ENCODE measurements at places on chromosomes 5 and 9.

- no peak for DNase-seq
These were observed 22.9 kb upstream of the ABCA1 start for GRCh38 chr9:104950838-104951237.

- DNase-seq: no peak
These were observed 148.6 kb downstream of the ELAVL2 start for GRCh38 chr9:23677446-23677845.

DNA sequence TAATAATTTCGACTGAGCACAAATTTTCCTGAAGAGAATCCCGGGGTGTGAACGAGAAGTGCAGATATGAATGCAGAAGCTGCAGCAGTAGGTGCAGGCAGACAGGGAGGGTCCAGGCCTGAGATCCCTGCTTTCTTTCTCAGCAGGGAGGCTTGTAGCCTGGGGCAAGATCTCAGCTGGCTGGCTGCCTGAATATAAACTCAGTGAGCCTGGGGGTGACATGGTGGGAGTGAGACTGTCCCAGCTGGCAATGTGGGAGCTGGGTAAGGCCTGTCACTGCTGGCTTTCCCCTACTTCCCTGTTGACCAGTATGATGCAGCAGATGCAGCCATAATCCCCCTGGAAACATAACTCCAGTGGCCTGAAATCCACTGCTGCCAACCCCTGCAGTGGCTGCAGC, 325.2 kb downstream of the CETN3 start:
- no peak for DNase-seq

- DNase-seq: no peak
These were observed 68.7 kb downstream of the KCNN2 start for GRCh38 chr5:114430532-114430931.

- no peak for DNase-seq
These were observed 12.4 kb downstream of the SLC36A1 start for GRCh38 chr5:151459680-151460324.

- DNase-seq: no peak
These were observed 4.3 kb upstream of the IRX4 start for GRCh38 chr5:1886846-1887587.

DNA sequence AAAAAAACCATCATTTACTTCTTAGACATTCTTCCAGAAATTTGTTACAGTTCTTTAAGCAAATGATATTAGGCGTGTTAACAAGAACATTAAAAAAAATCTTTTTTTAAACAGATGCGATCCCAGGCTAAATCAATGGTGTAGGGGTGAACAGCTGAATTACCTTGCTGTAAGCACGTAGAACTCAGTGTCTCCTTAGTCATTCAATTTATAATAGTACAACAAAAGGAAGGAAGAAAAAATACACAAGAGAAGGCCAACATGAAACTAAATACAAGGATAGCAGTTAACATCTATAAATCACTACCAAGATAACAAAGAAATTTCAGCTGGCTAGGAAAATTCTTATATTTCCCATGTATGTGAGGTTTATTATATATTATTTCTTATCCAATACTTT, 35.4 kb downstream of the AGXT2 start:
- no peak for DNase-seq

DNA sequence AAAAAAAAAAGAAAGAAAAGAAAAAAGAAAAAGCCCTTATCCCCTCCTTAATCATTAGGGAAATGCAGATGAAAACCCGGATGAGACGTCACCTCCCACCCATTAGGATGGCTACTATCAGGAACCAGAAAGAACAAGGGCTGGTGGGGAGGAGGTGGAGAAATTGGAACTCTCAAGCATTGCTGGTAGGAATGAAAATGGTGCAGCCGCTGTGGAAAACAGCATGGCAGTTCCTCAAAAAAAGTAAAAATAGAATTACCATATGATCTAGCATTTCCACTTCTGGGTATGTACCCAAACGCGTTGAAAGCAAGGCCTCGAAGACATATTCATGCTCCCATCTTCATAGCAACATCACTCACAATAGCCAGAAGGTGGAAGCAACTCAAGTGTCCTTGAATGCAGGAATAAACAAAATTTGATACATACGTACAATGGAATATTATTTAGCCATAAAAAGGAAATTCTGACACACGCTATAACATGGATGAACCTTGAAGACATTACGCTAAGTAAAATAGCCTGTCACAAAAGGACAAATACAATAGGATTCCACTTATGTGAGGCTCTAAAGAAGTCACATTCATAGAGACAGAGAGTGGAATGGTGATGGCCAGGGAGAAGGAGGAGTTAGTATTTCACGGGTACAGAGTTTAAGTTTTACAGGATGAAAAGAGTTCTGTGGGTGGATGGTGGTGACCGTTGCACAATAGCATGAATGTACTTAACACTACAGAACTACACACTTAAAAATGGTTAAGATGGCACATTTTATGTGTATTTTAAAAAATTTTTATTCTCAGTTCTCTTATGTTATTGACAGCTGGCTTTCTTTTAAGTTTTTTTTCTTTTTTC, 166.8 kb upstream of the IER5L start:
- no peak for DNase-seq

DNA sequence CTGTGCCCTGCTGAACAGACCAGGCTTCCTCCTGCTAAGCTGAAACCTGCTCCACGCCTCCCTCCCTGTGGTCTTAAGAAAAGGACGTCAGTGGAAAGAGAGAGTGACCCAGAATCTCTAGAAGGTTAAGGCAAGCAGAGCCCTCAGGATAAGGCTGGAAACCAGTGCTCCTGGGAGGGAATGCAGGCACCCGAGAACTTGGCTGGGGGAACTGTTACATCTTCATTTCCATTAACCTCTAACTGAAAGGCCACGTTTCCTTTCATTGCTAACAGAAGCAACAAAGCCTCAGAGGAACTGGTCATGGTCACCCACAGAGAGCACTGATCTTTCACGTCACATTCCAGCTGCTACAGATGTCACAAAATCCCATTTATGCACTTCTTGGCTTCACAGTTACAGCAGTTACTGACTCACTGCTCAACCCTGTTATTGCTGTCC, 26.1 kb upstream of the AKNA start:
- DNase-seq: no peak

GRCh38 chr9:3441197-3441816, 84.5 kb downstream of the RFX3 start:
- DNase-seq: peak; percentile 54

DNA sequence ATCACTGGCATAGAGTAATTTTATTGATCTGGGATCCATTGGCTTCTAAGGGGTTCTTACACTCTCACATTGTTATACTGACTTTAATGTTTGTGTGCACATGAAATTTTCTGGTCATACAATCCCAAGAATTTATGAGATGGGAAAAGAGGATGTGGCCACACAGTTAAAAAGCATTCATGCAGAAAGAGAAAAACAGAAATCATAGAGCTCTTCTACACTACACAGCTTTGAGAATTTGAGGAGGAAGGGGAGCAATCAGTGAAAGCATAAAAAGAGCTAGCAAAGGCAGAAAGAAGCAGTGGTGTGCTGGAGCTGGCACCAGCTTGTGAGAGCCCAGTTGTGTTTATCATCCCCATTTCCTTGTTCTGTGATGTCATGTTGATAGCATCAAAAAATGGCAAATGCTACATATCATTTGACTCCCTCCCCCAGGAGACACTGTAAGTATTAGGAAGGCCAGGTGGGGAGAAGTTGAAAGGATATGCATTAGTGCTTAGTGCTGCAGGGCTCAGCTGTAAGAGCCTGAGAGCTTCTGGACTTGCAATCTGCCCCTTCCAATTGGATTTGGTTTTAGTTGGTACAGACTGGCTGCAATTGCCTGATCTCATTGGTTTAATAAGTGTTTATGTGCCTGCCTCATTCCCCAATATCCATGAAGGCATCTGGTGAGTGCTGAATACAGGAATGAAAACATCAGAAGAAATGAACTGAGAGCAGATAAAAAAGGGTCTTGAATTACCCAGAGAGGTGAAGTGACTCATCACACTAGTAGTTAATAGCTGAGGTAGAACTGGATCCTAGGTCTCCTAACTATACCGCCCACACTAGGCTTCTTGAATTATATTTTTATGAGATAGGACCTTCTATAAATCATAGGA, 30.9 kb downstream of the RHOBTB3 start:
- DNase-seq: no peak

DNA sequence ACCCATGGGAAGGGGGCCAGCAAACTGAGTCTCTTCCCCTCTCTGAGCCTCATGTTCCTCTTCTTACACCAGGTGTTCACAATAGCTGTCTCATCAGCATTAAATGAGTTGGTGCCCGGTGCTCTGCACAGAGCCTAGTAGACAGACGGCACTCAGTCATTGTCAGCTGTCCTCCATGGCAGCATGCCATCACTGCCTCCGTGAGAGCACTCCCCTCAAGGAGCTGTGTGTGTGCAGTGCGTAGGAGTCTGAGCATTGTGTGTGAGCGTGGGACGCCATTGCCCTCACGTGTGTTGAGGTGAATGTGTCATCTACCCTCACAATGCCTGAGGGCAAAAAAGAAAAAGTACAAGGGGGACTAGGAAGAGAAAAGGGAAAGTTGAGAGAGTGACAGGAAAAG, 536.5 kb downstream of the CDK5RAP2 start:
- peak; percentile 73 for DNase-seq

DNA sequence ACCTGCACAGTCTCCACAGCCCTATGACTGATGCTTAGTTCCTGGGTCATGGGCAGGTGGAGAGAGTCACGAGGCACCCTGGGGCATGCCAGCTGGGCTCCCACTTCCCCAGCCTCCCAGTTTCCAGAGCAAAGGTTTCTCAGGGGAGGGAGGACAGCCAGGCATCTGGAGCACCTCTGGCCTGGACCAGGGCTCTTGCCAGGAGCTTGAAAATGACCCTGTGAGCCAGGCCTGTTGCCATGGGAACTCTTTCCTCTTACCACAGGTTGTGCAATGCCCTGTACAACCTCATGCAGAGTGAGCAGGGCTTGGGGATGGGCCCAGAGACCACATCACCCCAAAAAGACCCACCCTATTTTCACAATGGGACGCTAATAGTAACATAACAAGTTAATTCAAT, 113.1 kb downstream of the PSD2 start:
- no peak for DNase-seq

DNA sequence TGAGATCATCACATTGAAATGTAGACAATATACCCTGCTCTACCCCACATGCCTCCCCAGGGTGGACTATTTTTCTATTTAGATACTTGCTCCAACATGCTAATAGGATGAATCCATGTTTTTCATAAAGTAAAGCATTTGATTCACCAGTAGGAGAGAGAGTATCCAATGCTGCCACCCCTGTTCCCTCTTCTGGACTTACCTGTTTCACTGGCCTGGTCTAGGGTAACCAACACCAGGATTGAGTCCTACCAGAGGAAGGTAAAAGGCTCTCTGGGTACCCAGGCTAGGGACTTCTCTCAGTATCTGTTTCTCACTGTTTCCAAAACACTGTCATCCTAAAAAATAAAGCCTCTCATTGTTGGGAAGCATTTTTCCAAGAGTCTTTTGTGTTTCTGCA, 30.2 kb upstream of the GABRP start:
- no peak for DNase-seq

DNA sequence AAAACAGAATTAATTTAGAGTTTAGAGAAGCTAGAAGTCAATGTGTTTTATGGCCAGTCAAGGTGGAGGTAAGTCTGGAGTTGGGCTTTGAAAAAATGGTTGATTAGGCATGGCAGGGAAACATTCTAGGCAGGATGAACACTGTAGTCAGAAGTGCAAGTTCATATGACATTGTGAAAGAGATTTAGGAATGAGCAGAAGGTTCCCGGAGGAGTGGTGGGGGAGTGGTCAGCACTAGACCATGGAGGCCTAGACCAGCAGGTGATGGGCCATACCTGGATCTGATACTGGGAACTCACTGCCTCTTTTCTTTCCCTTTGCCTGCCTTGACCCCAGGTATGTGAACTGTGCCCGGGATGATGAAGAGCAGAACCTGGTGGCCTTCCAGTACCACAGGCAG, 16.6 kb downstream of the PRDM9 start:
- DNase-seq: no peak

DNA sequence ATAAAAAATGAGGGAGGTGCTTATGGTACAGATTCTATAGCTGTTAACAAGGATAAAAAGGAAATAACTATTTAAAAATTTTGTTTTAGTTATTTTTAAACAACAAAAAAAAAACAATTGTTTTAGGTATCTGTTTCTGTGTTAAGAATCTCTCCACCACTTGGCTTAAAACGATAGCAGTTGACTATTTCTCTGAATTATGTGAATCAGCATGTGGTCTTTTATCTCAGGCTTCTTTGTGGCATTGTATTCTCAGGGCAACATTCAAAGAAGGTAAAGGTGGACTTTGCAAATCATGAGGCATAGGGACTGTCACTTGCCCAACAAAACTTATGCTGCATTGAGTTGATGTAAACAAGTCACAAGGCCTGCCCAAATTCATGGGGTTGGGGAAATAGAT, 55.2 kb downstream of the ERBIN start:
- DNase-seq: no peak

- no peak for DNase-seq
These were observed 133.5 kb upstream of the RAPGEF1 start for GRCh38 chr9:131873335-131873734.
